ENCODE measurements at places on chromosomes 4 and X.
A peak's percentile ranks its signal among the peaks of the same experiment; 100 is the strongest.

DNA sequence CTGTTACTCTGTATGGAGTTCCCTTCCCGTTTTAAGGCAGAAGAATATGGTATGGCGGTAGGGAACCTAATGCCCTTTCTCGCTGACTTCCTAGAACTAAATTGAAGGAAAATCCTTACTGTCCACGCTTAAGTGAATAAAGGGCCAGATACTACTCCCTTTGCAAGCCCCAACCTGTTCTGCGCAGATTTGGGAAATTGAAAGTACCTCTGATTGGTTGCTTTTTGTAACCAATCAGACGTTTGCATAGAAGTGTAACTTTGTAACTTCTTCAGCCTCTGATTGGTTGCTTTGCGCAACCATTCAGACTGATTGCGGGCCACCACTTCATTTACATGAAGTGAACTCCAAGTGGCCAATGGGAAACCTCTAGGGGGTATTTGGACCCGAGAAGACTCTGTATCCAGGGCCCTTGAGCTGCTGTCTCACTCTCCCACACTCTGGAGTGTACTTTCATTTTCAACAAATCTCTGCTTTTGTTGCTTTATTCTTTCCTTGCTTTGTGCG, 1.2 kb upstream of the TMEM33 start:
- DNase-seq, result no peak

DNA sequence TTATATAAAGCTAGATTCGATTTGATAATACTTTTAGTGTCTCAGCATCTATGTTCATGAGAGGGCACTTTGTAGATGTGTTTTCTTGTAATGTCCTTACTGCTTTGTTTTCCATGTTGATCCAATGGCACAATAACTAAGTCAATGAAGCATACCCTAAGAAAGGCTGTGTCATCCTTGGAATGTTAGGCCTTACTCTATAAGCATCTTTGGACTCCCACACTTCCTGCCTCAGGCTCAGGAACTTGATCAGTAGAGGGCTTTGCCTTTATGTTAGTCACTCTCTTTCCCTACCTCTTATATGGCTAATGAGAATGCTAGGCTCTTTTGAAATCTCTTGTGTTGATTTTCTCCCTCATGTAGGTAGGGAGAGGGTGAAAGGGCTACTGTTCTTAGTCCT, 33.2 kb upstream of the EDA2R start:
- no peak for DNase-seq

DNA sequence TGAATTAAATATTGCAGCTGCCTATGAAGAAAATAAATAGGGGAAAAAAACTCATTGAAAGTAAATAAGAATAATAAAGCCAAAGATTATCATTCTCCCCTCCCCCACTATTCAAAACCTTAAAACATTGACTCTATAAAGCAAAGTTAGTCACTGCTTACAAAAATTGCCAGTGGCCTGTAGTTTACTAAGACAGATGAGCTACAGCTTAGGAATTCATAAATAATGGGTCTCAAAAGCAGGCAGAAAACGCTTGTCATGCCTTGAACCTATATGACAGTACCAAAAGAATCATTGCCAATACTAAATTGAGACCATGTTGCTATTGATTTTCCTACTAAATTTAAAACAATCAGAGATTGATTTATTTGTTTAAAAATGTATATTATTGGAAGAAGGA, 78.9 kb downstream of the SLC10A7 start:
- DNase-seq, result no peak

DNA sequence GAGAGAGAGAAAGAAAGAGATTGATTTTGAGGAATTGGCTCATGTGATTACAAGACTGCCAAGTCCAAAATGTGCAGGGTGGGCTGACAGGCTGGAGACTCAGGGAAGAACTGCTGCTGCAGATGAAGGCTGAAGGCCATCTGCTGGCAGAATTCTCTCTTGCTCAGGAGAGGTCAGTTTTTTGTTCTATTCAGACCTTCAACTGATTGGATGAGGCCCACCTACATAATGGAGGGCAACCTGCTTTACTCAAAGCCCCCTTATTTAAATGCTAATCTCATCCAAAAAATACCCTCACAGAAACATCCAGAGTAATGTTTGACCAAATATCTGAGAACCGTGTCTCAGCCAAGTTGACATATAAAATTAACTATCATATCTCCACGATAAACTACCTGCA, 38.2 kb upstream of the MAMLD1 start:
- DNase-seq, result no peak

DNA sequence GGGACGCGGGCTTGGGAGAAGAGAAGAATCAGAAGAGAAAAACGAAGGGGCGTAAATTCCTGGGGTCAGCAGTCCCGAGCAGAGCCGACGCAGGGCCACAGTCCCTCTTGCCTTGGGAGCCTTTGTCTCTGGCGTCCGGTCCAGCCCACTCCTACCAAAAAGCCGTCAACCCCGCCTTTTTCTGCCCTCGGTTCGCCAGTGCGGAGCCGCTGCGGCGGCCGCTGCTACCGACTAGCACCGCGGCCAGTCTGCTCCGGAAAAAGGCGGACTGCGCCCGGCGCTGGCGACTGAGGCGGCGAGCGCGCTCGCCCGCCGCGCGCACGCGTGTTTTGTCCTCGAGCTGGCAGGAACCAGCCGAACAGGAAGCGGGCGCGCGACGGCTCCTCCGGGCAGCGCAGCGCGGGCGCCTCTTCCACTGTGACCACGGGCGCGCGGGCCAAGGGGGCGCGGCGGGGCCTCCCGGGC, 502 bp downstream of the HNRNPDL start:
- DNase-seq, result no peak

GRCh38 chr4:1081689-1082040, 31.7 kb downstream of the RNF212 start:
- no peak for DNase-seq

- DNase-seq, result no peak
Measured at GRCh38 chr4:22635692-22636091, 57.0 kb upstream of the GBA3 start.

GRCh38 chr4:144565527-144566195, 80.3 kb upstream of the HHIP start:
- DNase-seq, result no peak

- no peak for DNase-seq
Measured at GRCh38 chr4:3680656-3681055, 85.5 kb upstream of the ADRA2C start.

GRCh38 chr4:6258741-6259140, 10.9 kb upstream of the WFS1 start:
- no peak for DNase-seq

GRCh38 chr4:55635282-55635681, 816 bp downstream of the NMU start:
- no peak for DNase-seq

DNA sequence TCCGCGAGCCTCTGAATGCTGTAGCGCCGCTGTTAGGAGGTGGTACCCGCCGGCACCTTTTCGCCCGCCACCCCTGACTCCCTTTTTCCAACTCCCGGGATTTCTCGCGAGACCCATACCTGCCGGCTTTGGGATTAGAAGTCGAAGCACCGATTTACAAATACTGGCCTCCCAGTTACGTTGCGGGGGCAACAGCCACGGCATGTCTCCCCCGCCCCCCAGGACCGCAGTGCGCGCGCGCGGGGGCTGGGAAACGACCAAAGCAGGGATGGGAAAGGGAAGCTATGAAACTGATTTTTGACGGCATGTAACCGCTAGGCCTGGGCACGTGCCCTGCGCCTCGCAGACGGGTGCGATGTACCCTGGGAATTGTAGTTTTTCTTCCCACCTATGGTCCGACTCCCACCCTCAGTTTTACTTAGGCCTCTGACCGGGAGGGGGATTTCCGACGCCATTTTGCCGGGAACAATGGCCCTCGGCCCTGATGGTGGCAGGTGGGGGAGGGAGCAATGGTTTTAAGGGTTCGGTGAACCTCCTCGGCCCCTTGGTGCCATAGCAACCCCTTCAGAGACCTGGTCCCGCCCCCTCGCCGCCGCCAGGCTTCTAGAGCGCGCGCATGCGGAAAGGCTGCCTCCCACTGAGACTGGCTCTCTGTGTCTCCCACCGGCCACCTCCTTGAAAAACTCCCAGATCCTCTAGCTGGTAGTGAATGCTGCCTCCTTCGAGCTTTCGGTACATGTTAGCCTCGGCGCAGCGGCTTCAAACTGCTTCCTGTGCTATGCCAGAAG, 772 bp upstream of the WNK3 start:
- DNase-seq, result peak; percentile 13

DNA sequence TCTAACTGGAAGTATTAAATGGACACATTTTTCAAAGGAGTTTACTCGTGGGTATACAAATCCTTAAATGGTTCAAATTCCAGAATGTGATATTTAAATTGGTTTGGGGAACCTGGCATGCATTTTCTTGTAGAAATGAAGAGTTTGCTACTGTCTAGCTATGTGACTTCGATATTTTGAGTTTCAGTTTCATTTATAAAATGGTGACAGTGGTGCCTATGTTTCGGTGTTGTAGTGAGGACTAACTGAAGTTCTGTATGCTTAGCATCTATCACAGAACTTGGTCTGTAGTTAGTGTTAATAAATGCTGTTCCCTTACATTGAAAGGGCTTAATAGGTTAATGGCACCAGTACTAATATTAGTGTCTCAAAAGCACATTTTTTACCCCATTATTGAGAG, 29.4 kb downstream of the TRPC5 start:
- no peak for DNase-seq

DNA sequence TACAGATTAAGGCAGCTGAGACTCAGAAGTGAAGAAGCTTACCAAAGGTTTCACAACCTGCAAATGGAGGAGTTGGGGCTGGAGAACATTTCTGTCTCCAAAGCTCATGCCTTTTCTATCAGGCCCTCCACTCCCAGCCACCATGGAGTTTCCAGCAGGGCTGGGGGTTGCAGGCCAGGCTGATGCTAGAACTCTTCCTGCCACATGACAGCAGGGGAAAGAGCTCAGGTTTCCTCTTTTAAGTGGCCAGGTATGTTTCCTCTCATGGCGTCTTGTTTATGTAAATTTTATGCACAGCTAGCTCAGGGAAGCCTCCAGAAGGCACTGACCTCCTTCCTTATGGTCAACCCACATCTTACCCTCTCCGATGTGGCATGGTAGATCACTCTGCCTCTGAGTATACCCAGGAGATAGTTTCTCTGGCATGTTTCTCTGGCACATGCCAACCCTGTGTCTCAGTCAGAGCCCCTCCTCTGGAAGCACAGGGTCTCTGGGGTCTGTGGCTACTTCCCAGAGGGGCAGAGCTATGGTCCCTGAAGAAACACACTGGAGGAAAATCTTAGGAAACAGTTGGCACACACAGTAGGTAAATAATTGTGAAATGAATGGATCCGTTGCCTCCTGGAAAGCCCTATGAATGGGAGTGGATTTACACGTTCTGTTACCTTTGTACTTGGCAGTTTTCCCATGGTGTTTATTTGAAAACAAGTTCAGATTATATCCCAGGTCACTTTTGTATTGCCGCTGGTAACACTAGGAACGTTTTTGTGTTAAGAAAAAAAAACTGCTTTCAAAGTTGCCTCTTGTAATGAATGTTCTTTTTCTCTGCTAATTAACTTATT, 28.9 kb downstream of the PDK3 start:
- no peak for DNase-seq

- no peak for DNase-seq
Measured at GRCh38 chrX:115946059-115946458, 224.5 kb upstream of the AGTR2 start.

Data from stimulated activated naive CD4-positive, alpha-beta T cell treated with Interleukin-2 at 50 U/mL for 16 hours (primary cell).